Activated naive CD4-positive, alpha-beta T cell treated with anti-CD3 and anti-CD28 coated beads for 36 hours (primary cell): ENCODE measurements at places on chromosomes 11 and 22.
A peak's percentile ranks its signal among the peaks of the same experiment; 100 is the strongest.

DNA sequence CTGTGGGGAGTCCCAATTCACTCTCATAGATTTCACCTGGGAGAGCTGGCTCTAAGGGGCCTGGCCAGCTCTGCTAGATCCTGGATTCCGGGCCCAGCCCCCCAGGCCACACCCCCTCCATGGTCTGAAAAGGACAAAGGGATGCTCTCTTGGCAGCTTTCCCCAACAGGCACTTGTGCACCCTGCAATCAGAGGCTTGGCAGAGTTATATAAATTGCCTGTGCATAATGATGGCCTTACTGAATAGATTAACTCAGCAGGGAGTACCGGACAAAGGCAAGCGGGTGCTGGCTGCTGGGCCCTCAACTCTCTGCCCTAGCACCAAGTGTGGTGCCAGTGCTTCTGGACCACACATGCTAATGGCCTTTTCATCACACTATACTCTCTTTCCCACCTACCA lies 461.6 kb downstream of the BUD13 start:
- H3K36me3 ChIP-seq, result no peaks in the 10 kb centered on the region
- H3K27ac ChIP-seq, result no peak overlapping the region
- no peak overlapping the region for H3K4me3 ChIP-seq
- no peak for DNase-seq
- no peaks in the 10 kb centered on the region for H3K4me1 ChIP-seq

DNA sequence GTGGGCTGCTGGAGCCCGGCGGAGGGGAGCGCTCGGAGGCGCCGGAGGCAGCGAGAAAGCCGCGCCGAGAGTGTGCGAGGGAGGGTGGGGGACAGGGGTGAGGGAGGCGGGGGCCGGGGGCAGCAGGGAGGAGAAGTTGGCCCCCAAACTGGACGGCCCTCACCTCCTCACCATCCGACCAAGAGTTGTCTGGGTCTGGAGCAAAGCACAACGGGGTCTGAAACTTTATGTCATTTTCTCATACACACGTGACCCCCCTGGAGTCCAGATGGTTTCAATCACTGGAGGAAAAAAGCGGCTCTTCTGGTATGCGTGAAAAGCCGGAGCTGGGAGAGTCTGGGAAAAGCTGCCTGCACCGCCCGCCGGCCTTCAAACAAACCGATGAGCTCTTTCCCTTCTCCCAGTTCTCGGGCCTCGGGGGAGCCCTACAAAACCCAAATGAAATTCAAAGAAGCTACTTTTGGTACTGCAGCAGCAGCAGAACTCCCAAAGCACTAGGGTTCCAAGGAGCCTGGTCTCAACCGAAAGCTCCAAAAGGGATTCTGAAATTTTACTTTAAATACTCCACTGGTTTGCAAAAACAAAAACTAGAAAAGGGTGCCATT lies 39.7 kb upstream of the AKIP1 start:
- H3K27ac ChIP-seq, result no peak overlapping the region
- DNase-seq, result no peak
- H3K27me3 ChIP-seq, result peaks cover 43% of the 10 kb centered on the region
- peak overlapping the region; percentile 42 for H3K4me3 ChIP-seq
- no peaks in the 10 kb centered on the region for H3K36me3 ChIP-seq
- peaks cover 10% of the 10 kb centered on the region for H3K4me1 ChIP-seq

DNA sequence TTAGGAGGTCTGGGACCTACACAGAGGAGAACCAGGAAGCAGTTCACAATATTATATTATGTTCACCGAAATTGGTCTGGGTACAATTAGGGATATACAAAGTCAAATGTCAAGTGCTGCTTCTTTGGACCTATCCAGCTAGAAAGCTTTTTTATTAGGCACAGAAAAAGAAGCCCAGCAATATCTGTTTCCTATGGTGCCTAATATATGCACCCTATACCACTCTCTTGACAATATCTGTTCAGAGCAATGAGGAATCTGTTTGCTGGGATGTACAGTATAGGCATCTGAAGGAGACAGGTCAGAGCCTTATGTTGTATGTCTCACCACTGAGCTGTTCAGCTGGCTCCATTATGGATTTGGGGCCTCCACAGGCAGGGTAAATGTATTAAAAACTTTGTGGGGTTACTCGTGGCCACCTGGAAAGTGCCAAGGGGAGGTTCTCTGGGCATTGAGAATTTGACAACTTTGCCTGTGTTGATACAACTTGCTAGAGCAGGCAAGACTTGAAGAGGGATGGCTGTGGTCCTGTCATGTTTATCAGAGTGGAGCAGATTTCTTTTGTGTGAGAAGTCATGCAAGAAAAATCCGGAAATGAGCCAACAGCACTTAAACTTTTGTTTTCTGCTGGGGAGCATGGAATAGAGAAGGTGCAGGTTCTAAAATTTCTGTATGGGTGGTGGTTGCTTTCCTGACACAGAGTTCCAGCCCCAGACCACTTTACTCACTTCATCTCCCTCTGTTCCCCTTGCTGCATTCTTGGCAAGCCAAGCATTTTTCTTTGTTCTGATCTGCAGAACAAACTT lies 10.1 kb downstream of the STIM1 start:
- H3K4me1 ChIP-seq, result peaks cover 81% of the 10 kb centered on the region
- H3K4me3 ChIP-seq, result peak overlapping the region; percentile 16
- H3K36me3 ChIP-seq, result peaks cover 3% of the 10 kb centered on the region
- DNase-seq, result peak; percentile 35

DNA sequence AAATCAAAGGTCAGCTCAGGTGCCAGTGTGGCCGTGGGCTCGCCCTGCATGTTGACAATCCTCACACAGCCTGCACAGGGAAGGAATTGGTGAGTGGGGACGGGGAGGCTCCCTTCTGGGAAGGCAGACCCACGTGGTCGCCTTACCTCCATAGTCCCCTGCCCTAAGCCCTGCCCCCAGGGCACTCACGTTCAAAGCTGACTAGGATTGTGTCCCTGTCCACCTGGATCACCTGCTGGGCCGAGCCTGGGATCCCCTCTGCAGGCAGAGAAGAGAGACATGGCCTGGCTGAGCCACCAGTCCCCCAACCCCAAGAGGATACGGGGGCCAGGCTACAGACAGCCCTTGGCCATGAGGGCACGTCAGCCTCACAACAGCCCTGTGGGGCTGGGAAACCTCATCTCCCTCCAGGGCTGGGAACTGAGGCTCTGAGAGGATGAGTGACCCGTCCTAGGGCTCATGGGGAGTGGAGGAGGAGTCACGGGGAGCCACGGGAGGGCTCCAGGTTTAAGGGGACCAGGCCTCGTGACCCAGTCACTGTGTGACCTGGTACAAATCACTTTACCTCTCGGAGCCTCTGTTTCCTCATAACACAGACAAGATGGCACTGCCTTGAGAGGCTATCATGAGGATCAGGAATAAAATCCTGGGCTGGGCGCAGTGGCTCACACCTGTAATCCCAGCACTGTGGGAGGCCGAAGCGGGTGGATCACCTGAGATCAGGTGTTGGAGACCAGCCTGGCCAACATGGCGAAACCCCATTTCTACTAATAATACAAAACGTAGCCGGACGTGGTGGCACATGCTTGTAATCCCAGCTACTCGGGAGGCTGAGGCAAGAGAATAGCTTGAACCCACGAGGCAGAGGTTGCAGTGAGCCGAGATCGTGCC lies 12.1 kb upstream of the SF1 start:
- no peak for DNase-seq
- no peak overlapping the region for H3K27ac ChIP-seq
- H3K4me3 ChIP-seq, result no peak overlapping the region
- H3K36me3 ChIP-seq, result peaks cover 7% of the 10 kb centered on the region

DNA sequence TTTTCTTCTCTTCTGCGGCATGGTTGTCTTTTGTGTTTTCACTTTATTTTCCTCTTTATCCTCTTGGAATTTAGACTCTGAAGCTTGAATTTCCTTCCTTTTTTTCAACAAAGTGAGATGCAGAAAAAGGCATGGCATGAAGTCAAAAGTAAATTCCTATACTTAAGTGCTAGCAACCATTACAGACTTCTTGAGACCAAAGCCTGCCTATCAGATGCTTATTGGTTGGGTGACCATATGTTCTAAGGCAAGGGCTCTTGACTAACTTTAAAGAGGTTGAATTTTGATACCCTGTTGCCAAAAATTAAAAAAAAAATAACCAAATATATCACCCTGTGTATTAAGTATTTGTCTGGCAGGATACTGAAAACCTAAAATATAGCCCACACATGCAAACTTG lies 237.4 kb downstream of the TMEM135 start:
- no peak overlapping the region for H3K4me3 ChIP-seq
- H3K36me3 ChIP-seq, result no peaks in the 10 kb centered on the region
- no peaks in the 10 kb centered on the region for H3K4me1 ChIP-seq
- no peak overlapping the region for H3K27ac ChIP-seq
- no peak for DNase-seq
- H3K27me3 ChIP-seq, result no peaks in the 10 kb centered on the region

- no peaks in the 10 kb centered on the region for H3K36me3 ChIP-seq
- no peak for DNase-seq
- no peak overlapping the region for H3K27ac ChIP-seq
- H3K4me1 ChIP-seq, result peaks cover 13% of the 10 kb centered on the region
- H3K27me3 ChIP-seq, result peaks cover 33% of the 10 kb centered on the region
These were observed 430 bp downstream of the CDC42EP1 start for GRCh38 chr22:37560608-37561211.

DNA sequence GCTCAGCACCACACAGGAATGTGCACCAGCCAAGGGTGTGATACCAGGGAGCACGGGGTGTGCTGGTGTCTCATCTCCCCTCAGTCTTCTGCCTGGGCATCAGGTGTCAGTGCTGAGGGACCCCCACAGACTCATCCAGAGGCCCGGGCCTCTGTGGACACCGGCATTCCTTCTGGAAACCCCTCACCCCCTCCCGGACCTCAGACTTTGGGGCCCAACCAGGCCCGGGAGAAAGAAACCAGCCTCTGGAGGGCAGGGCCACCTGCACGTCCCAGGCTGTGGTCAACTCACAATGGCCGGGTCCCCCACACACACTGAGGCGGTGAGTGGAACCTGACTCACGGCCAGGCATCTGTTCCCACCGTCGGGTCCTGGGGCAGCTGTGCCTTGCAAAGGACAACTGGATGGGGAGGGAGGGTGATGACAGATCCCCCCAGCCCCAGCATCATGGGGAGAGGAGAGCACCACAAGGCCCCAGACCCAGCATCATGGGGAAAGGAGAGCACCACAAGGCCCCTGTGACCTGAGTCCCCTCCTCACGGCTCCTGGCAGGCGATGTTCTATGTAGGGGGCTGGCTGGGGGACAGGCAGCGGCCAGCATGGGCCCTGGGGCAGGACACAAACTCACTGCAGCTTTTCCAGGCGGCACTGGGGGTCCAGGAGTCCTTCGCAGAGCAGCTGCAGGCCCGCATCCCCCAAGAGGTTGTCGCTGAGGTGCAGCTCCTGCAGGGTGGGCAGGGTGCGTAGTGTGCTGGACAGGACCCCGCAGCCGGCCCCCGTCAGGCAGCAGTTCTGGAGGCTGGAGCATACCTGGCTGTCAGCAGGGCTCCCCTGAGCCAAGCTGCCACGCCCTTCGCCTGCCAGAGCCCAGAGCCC lies 7.6 kb downstream of the RNH1 start:
- DNase-seq, result no peak
- H3K27me3 ChIP-seq, result no peaks in the 10 kb centered on the region
